Activated T-cell treated with anti-CD3 and anti-CD28 coated beads, Interleukin-2, amount 50 U/mL, for 24 hours (primary cell): ENCODE measurements at places on chromosomes 2 and 18.

GRCh38 chr2:72148837-72149555 lies 1.3 kb upstream of the CYP26B1 start:
- DNase-seq = peak; percentile 47

DNA sequence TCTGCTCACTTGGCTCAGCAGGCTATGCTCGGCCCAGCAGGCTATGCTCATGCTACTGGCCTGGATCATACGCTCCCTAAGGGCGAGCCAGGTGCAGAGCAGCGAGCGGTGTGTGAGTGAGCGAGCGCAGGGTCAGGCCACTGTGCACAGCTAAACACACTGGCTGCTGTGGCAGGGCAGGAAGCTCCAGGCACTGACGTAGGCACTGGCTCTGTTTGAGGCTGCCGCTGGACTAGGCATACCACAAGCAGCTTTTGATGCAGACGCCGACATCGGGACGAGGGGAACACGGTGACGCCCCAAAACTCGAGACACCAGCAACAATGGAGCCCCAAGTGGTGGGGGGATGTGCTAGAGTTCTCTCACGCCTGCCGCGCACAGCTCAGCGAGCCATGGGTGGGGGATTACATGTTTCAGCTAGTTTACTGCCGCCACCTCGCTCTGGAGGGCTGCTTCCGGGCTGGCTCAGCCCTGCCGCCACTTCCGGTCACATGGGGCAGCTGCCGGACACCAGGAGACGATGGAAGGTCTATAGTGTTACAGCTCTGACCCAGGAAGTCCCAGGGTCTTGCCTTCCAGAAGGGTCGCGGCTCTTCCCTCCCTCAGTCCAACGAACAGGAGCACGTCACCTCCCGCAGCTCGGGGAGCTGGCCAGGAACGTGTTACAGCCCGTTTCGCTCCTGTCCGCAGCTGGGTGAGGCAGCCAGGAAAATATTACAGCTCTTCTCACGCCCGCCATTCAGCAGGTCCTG lies 1176.9 kb upstream of the LRRTM1 start:
- no peak for DNase-seq

GRCh38 chr2:188527141-188527540 lies 235.5 kb downstream of the GULP1 start:
- no peak for DNase-seq

DNA sequence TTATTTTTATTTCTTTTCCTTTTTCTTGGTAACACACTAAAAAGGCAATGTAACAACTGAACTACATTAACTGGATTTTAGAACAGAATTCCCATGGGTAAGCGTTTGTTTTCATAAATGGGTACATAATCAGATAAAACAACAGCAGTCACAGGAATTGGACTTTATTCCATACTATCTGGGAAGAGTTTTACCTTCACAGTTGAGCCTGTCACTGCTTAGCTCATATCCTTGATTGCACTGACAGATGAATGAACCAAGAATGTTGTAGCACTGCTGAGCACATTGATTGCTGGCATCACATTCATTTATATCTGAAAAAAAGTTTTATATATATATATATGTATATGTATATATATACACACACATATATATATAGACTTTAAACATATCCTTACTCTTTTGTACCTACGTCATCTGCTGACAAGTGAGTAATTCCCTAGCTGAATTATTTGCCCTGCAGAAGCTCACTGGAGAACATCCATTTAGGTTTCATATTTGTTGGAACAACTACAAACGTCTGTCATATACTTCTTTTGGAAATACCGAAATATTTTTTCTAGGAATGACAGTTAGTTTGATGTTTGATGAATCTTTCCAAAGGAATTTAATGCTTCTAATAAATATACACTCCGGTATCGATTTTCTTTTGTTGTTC lies 47.0 kb downstream of the EFEMP1 start:
- DNase-seq = no peak

DNA sequence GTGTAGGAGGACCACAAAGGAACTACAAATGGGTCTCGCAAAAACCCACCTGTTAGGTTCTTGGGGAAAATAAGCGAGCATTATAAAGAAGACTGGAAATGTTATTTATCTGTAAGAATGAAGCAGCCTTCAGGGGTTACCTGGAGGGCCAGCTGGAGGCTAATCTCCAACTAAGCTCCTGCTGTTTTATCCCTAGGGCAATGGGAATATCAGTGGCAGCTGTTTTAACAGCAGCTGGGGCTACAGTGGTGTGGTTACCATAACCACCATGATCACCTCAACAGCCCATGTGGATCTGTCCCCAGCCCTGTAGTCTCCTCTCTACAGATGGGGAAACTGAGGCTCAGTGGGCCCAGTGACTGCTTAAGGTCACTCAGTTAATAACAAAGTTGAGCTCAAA lies 108.1 kb downstream of the FTCDNL1 start:
- no peak for DNase-seq

GRCh38 chr2:181305301-181306123 lies 151.7 kb upstream of the ITGA4 start:
- peak; percentile 53 for DNase-seq

- DNase-seq = no peak
Observed at GRCh38 chr2:182852090-182852489, 14.3 kb downstream of the FRZB start.

- DNase-seq = no peak
Observed at GRCh38 chr2:18304849-18305248, 255.6 kb downstream of the RDH14 start.

DNA sequence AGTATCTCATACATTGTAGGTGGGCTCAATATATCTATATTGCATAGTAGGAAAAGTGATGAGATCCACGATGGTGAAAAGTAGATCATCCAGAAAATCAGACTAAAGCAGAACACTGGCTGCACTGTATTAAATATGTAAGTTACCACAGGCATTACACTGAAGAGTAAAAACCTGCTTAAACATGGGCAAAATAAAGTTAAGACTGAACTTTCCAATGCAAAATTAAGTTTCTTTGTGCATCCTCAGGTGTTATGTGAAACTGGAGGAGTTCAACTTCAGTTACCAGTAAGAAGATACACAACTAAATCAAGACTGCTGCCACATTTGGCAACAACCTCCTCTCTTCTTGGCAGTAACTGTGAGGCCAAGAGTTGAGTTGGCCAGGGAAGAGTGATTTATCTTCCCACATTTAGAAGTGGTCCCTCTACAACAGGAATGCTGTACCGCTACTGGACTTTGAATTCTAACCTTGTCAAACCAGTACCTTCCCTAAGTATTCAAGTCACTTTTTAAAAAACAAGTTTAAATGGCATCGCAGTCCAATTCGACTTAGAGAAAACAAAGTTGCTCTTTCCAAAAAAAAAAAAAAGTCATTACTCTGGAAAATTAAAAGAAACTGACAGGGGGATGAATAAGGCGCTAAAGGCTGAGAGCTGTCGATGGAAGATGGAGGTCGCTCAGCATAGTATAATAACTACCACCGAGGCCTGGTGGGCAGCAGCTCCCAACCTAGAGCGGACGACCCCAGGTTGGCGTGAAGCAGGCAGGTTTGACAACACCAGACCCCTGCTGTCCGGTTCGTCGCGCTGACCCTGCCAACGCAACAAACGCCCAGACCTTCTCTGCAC lies 1.1 kb downstream of the MAP4K3 start:
- DNase-seq = no peak

DNA sequence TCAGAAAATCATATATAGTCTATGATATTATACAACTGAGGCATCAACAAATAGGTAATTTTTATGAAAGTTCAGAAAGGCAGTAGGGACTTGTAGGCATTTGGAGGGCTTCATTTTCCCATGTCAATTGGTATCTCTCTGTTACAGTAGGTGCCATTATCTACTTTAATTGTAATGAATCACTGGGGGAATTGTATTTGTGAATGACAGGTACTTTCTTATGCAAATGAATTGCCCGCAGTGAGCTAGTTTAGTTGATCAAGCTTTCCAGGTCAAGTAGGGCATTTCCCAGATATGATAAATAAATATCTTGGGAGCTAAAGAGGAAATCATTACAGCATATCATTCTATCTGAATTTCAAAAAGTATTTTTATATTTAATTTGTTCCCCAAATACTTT lies 1116.3 kb downstream of the DPP10 start:
- DNase-seq = no peak

DNA sequence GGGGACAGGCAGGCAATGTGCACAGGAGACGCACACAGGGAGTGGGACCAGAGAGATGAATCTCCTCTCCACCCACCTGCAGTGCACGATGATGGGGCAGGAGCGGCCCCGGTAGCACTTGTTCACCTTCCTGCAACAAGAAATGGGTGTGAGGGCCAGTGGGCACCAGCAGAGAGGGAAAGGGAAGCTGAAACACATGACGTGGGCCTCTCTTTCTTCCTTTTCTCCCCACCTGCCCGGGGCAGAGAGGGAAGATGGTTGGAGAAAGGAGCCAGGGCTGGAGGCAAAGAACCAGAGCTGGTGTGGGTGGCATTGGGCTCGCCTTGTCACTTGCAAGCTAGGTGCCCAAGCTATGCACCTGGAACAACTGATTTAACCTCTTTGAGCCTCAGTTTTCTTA lies 12.2 kb downstream of the DNAJB2 start:
- peak; percentile 17 for DNase-seq

- DNase-seq = no peak
Observed at GRCh38 chr2:15557887-15558311, 3.2 kb downstream of the NBAS start.

DNA sequence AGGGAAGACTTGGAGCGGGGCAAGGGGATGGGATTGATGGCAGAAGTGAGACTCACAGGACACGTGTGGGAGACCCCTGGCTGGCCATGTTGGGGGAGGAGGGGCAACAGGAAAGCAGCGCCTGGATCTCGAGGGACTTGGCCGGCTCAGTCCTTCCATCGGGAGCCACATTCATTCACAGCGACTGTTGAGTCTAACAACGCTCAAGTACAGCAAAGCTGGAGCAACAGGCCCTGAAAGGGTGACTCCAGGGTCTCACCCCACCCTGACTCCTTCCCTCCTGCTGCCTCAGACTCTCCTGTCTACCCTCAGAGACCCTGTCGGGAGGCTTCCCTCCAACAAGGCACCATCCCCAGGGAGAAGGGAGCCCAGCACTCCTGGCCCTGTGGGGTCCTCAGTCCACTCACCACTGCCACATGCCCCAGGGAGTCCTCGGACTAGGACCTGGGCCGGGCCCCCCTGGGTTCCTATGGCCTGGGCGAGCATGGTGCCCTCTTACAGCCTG lies 14.8 kb upstream of the ALPI start:
- no peak for DNase-seq

GRCh38 chr2:189465478-189465877 lies 24.2 kb downstream of the WDR75 start:
- DNase-seq = no peak

GRCh38 chr2:210288408-210288807 lies 26.6 kb downstream of the MYL1 start:
- no peak for DNase-seq

- no peak for DNase-seq
Observed at GRCh38 chr2:10258726-10259125, 44.0 kb upstream of the HPCAL1 start.

- DNase-seq = no peak
Observed at GRCh38 chr2:55947752-55948151, 24.2 kb upstream of the EFEMP1 start.

- no peak for DNase-seq
Observed at GRCh38 chr18:23922939-23923338, 91.6 kb upstream of the TTC39C start.

- peak; percentile 84 for DNase-seq
Observed at GRCh38 chr2:218959141-218959731, at the start of gene CDK5R2. CDK5R2 (plus strand) TSS chr2:218959666; CDS start chr2:218959821, 155 bp downstream.

- no peak for DNase-seq
Observed at GRCh38 chr2:39620067-39620466, 45.6 kb upstream of the TMEM178A start.

DNA sequence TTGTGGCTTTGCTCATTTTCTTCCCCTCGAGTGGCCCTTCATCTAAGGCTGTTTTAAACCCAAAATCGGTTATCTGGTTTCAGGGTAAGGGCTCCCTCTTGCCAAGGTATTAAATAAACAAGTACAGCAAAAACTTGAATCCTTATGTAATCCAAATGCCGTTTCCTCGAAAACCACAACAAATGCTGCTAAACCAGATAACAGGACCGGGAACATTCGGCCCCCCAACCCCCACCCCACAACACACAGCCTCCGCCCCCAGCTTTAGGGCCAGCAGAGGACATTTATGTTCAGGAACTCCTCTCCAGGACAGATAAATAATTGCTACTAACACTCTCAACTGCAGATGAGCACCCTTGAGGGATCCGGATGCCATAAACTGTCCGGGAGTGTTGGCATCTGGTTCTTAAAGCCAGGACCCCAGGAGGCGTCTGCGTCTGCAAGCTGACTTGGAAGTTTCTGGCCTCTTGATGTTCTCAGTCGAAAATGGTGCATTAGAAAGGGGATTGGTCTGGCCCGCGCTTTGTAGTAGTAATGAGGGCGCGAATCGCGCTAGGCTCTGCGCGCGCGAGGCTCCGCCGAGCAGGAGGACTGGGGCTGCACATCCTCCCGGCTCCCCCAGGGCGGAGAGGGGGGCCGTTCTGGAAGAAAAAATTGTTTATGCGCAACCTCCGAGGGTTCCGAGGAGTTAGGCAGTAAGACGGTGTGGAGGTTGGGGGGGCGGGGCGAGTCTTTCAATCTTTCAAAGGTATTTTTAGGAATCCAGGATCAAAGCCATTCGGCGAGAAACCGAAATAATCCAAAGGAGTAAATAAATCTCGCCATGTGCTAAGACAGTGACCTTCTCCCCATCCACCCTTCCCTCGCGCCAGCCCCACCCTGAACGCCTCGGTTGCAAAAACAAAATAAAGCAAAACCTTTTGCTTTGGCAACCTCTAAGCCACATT lies 3.9 kb upstream of the ID2 start:
- peak; percentile 63 for DNase-seq

- no peak for DNase-seq
Observed at GRCh38 chr2:39837856-39838453, 58.9 kb upstream of the THUMPD2 start.

- DNase-seq = no peak
Observed at GRCh38 chr18:31398191-31398590, 21.6 kb downstream of the DSG4 start.

- no peak for DNase-seq
Observed at GRCh38 chr2:98446850-98447249, 2.2 kb downstream of the INPP4A start.

DNA sequence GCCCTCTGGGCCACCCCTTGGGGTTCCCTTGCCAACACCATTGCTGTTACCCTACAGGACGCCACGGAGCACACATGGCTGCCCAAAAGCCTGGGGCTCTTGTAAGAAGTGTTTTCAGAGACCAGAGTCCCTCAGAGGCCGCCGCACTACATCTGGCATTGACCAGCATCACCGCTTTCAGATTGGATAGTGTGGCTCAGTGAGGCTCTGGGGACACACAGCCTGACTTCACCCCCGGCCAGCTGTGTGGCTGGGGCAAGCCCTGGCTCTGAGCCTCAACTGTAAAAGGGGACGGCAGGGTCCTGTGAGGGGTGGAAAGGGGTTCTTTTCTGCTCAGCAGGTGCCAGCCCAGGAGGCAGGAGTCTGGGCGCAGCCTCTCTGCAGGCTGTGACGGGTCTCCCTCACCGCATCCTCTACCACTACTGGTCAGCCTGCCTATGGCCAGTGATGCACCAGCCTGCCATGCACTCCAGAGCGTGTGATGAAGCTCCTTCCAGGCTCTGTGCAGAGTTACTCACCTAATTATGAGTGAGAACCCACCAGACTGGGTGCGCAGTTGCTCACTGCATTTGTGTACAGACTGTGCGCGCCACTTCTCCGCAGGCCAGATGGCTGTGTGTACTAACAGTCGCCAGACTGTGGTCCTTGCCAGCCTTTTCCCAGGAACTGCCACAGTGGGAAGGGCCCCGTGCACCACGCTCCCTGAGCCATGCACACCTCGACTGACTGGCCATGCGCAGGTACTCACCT lies 10.7 kb upstream of the OTOF start:
- DNase-seq = no peak

GRCh38 chr18:70425236-70425635 lies 136.4 kb downstream of the SOCS6 start:
- DNase-seq = no peak

GRCh38 chr18:26383454-26384270 lies 157.4 kb downstream of the TAF4B start:
- DNase-seq = no peak
